ENCODE measurements at places on chromosomes 16 and 17. TPM values are rescaled to one million over a fixed set of nuclear protein-coding genes. Genes with fewer than 3 reads are reported as not detected.

Gene DNAI2
- not detected for total RNA-seq

Gene NGFR
- total RNA-seq, result not detected

Gene EPOP
- 5.8 TPM for total RNA-seq

Gene PDILT
- not detected for total RNA-seq

Gene CASKIN2
- total RNA-seq, result 11.8 TPM

Gene CLEC10A
- not detected for total RNA-seq

Gene LLGL1
- total RNA-seq, result 38.3 TPM

Gene ABCA10
- total RNA-seq, result 0.80 TPM

Gene KRTAP1-1
- total RNA-seq, result not detected

Gene MYCBPAP
- total RNA-seq, result 0.53 TPM

Gene SPATA22
- 0.65 TPM for total RNA-seq

Gene ZP2
- total RNA-seq, result not detected

Gene TMC8
- 0.13 TPM for total RNA-seq

Gene ADAD2
- total RNA-seq, result not detected
